ENCODE measurements at places on chromosomes 7 and 10. TPM values are rescaled to one million over a fixed set of nuclear protein-coding genes. Genes with fewer than 3 reads are reported as not detected.

DNA sequence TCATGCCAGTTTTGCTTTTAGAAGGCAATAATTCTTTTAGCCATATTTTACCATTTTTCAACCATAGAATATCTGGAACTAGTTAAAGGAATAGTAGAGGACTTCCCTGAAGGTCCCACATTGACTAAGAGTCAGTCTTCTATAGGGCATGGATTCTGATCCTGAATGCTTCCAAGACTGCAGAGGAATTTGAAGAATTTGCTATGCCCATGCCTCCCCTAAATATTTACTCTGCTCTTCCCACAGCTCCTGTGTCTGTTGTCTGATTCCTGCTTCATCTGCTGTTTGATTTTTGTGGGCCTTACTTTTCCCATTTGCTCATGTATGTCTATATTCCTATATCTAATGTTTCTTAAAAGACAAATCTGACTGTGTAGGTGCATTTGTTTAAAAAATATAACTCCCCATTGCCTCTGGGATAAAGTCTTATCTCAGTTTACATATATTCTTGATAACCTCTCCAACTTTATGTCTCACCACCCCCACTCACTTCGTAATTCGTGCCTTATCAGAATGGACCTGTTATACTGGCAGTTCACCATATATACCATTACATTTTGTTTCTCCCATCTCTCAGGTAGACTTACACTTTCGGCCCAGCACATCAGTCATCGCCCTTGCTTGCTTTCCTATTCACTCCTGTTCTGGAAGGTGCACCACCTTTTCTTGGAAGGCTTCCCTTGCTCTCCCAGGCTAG is 33.9 kb downstream of the LRRC4 start:
- no peak for DNase-seq

Gene KIAA1217
- total RNA-seq, result 6.4 TPM

- DNase-seq, result peak; percentile 60
Measured at GRCh38 chr7:2529161-2530070, 9.8 kb downstream of the LFNG start.

Gene ZC3HAV1L
- total RNA-seq, result 31.5 TPM

Gene CLCN1
- total RNA-seq, result not detected

Gene TEX47
- not detected for total RNA-seq

GRCh38 chr10:88728107-88728763 is 22.2 kb downstream of the LIPK start:
- DNase-seq, result peak; percentile 27

DNA sequence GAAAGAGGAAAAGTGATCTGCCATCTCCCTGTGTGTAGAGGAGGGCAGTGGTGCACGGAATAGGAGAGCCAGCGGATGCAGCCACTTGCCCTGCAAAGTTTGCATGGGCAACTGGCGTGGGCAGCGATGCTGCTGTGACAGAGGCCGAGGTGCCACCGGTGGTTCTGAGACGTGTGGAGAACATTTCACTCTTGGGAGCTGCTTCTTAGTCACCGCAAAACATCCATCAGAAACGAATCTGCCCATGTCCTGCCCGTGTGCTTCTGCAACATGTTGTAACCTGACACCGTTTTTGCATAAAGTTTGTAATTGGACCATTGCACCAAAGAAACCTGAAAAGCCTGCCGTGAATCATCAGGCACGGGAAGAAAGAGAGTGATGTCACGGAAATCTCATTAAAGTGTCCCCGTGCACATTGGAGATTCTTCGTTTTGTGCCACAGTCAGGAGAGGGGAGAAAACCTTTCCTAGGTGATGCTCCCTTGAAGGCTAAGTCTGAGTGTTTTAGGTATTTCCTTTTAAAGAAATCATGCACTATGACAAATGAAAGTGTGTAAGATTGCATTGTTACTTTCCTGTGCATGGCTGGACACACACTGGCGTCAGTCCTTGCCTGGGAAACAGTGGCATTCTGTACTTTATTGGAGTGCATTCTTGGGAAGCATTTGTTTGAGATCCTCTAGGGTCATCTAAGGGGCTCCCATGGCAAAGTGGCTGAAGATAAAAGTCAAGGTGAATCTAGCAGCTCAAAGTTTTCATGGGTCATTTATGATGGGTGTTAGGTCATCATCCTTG is 302.6 kb downstream of the KLF6 start:
- DNase-seq, result no peak

Gene GIMAP6
- 38.7 TPM for total RNA-seq

GRCh38 chr7:99184532-99185218 is 23.2 kb downstream of the KPNA7 start:
- no peak for DNase-seq

GRCh38 chr10:104540181-104540580 is 100.9 kb upstream of the SORCS3 start:
- no peak for DNase-seq

DNA sequence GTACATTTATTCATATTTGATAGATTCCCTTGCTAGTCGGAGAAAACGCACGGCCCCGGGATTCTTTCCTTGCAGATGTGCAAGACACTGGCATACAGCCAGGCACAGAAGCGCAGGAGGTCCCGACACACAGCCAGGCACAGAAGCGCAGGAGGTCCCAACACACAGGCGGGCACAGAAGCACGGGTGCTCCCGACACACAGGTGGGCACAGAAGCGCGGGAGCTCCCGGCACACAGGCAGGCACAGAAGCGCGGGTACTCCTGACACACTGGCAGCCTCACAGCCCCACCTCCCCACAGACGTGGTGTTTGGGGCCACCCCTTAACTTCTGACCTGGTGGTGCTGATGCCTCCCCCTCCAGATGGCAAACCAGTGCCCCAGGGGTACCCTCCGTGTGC is 237.3 kb downstream of the ZMYND11 start:
- DNase-seq, result no peak

DNA sequence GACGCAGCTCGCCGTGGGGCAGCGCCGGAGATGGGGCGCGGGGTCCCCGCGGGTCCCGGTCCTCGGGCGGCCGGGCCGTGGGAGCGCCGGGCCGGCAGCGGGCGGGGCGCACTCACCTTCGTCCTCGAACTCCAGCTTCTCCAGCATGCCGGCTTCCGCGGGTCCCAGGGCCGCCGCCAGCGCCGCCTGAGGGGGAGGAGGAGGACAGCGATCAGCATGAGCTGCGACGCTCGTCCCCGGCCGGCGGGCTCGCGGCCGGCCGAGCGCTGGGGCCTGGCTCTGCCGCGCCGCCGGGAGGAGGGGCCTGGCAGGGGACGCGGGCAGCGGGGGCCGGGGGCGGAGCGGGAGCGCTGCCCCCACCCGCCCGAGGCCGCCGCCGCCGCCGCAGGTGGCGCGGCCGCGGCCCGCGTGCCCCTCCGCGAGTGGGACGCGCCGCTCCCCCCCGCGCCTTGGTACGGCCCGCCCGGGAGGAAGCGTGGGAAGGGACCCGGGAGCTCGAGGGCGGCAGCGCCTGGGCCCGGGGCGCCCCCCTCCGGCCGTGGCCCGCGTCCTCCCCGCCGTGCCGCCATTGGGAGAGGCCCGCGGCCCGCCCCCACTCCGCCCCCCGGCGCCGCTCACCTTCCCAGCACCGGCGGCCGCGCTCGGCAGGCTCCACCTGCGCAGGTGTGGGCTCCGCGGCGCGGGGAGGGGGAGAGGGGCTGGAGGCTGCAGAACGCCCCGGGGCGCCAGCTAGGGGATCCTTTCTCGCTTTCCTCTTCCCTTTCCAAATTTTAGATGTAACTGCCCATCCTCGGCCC is 112.5 kb upstream of the RHEB start:
- DNase-seq, result peak; percentile 85

GRCh38 chr7:137282043-137282442 is 61.5 kb downstream of the PTN start:
- DNase-seq, result no peak

DNA sequence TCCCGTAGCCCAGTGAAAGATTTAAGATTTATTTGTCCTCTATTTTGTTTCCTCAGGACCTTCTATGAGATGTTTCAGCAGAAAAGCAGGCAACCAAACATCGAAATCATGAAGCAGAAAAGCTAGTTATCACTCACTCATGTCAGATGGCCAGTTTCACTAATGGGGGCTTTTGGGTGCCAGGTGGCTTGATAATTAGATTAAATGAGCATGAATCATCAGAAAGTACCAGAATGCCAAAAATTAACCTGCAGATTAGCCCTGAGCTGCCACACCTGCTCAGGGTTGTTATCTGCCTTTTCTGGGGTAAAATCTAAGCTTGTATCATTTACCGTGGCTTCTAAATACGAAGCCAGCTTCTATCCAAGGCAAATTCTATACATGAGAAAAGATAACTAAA is 1017.5 kb downstream of the XPNPEP1 start:
- no peak for DNase-seq

GRCh38 chr7:41007351-41007751 is 695.5 kb downstream of the INHBA start:
- DNase-seq, result no peak

GRCh38 chr7:28723336-28723735 is 234.8 kb downstream of the TRIL start:
- DNase-seq, result no peak

- DNase-seq, result no peak
Measured at GRCh38 chr7:101667920-101668319, 38.8 kb upstream of the MYL10 start.

GRCh38 chr7:36621396-36621795 is 102.9 kb downstream of the AOAH start:
- DNase-seq, result no peak
